RPMI7951 (cell line): ENCODE measurements at places on chromosomes 11 and 22. TPM values are rescaled to one million over a fixed set of nuclear protein-coding genes. Genes with fewer than 3 reads are reported as not detected.

The NAALAD2 gene
- total RNA-seq, result 0.24 and 0.59 TPM in 2 replicates

DNA sequence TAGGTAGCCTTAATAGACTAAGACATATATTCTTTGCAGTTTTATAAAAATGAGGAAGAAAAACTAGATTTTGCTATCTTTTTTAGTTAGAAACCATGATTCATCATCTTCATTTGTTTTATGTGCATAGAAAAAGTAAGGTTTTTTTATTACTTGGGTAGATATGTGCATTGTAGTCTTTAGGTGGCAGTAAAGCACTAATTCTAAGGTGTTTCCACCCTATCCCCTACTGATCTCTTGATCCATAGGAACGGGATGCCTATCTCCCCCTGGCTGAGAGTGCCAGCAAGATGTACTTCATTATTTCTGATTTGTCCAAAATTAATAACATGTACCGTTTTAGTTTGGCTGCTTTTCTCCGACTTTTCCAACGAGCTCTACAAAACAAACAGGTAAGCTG lies 148.1 kb downstream of the DYNC2H1 start:
- peak; percentile 21 for DNase-seq

GRCh38 chr11:1150769-1151365 lies 6.9 kb upstream of the MUC5AC start:
- peak; percentile 59 for DNase-seq

- no peak for DNase-seq
Observed at GRCh38 chr11:12741671-12742216, 67.5 kb downstream of the TEAD1 start.

The CST6 gene
- 0.60 and 1.5 TPM in 2 replicates for total RNA-seq

The OR10D3 gene
- not detected in 2 replicates for total RNA-seq

DNA sequence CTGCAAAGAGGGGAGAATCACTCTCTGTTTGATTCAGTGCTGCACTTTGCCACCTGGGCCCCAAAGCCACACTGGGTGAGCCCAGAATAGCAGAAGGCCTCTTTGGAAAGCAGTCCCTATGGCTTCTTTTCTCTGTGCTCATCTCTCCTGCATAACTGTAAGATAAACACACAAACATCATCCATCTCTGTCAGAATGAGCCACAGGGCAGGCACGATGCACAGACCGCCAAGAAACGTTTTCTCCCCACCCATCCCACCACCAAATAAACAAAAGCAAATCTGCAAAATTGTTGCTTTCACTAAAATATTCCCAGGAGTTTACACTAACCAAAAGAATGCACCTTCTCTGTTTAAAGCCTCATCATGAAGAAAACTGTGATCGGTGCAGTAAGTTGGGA lies 196.4 kb upstream of the POU2AF2 start:
- DNase-seq, result no peak

DNA sequence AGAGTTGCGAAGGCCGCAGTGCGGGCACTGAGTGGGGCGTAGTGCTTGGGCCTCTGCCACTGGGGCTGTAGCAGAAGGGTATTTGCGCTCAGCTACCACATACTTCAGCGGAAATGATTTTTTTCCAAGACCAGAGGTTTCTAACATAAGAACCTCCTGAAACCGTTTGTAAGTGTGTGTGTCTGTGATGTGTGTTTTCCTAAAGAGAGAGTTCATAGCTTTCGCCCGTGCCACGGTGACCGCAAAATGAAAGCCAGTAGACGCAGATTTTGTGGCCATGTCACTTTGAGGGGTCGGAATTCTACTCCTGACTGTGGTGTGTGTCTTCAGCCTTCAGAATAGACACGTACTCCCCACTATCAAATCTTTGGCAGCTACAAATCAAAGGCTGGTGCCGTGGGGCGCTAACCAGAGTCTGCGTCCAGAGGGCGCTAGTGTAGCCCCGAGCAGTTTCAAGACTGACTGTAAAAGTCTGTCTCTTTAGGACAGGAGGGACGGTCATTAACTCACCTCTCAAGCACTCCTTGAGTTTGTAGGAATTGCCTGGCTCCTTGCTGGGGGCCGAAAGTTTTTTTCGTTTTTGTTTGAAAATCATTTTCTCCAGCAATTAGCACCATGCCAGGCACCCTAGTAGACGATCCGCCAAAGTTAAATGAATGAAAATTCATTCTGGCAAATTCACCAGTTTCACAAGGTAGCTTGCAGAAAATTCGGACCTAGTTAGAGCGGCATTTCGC lies 2.5 kb upstream of the CALCA start:
- no peak for DNase-seq

- no peak for DNase-seq
Observed at GRCh38 chr11:119688356-119688755, 40.6 kb downstream of the NECTIN1 start.

- no peak for DNase-seq
Observed at GRCh38 chr11:110582728-110583432, 129.4 kb downstream of the ARHGAP20 start.

The OR8A1 gene
- total RNA-seq, result not detected in 2 replicates

The C11orf65 gene
- total RNA-seq, result 0.10 and 0.24 TPM in 2 replicates

The CSF2RB gene
- total RNA-seq, result not detected in 2 replicates

The MN1 gene
- 1.5 and 1.7 TPM in 2 replicates for total RNA-seq

The TMEM25 gene
- total RNA-seq, result 0.84 and 4.2 TPM in 2 replicates

GRCh38 chr22:42026705-42027104 lies 28.1 kb downstream of the WBP2NL start:
- no peak for DNase-seq

GRCh38 chr11:102850973-102851745 lies 7.8 kb upstream of the MMP3 start:
- peak; percentile 83 for DNase-seq

The EPS8L2 gene
- 3.4 and 5.7 TPM in 2 replicates for total RNA-seq

DNA sequence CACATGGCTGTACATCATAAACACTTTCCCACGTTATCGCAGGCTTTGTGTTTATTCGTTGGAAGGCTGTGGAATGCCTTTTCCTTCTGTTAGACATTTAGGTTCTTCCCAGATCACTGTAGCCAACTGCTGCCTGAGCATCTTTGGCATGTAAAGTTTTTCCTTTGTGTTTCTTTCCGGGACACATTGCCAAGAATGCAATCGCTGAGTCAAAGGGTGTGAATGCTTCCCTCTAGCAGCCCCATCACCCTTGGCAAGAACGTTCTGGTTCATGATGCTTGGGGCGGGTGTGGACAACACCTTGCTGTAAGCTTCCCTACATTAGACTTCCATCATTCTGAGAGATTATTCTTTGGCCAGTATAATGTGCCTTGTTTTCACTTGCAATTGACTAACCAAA lies 136.2 kb downstream of the OSBP2 start:
- peak; percentile 81 for DNase-seq

DNA sequence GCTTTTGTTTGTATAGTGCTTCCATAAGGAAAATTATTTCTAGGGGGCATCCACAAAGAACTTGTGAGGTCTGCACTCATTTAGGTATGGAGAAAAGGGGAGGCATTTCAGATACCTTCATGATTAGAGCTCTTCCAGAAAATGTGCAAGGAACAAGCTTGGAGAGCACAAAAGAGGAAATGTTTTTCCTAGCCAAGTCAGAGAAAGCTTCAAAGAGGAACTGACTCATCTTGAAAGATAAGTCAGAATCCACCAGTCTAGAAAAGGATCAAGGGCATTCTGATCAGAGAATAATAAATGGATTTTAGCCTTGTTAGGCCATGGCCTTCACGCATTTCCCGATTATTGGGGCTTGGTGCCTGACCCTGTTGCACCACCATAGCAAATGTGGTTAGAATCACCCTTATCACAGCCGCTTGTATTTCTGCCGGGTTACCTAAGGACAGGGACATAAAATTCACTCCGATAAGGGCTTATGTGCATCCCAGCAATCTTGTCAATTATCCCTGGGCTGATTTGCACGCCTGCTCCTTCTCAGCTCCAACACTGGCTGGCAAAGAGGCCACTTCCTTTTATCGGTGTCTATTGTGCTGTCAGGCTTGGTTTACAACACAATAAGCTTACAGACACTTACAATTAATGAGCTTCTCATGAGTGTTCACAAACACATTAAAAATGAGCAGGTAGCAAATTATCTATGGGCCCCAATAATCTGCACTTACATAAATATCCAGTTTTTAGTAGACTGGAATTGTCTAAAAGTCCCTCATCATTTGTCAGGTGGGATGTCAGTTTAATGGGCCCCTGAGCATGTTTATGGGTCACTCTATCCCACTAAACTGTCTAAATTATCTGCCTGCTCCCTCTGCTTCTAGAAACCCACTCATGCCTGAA lies 613.5 kb downstream of the SOX6 start:
- no peak for DNase-seq

- no peak for DNase-seq
Observed at GRCh38 chr22:49765091-49765771, 62.4 kb downstream of the BRD1 start.

GRCh38 chr11:101567071-101567470 lies 16.7 kb downstream of the TRPC6 start:
- DNase-seq, result no peak

The TRPM5 gene
- total RNA-seq, result not detected in 2 replicates

DNA sequence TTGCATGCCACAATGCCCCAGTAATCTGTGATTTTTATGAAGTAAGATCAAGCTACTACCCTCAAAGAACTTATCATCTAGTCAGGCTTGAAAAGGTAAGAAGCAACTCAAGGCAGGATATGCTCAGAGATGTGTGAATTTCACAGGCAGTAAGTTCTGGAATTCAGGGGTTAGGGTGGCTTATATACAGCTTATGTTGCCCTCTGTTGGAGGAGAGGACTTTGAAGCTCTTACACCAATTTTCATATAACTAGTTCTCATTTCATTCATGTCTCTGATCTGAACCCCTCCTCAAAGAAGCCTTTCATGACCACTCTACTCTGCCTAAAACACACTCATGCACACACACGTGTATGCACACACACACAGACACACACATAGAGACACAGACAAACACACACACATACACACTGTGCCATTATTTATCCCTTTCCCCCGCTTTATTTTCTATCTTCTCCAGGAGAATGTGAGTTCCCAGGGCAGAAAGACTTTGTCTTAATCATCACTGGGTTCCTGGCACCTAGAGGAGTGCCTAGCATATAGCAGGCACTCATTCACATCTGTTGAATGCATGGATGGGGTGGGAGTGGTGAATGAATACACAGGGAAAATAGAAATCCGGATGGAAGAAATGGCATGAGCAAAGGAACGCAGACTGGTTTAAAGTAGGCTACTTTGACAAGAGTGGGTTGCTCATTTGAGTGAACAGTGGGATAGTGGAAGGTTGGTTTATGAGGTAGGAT lies 220.7 kb upstream of the ZBED5 start:
- no peak for DNase-seq

The LUZP2 gene
- under 0.01 TPM in 1 of 2 replicates, not detected in the other for total RNA-seq

DNA sequence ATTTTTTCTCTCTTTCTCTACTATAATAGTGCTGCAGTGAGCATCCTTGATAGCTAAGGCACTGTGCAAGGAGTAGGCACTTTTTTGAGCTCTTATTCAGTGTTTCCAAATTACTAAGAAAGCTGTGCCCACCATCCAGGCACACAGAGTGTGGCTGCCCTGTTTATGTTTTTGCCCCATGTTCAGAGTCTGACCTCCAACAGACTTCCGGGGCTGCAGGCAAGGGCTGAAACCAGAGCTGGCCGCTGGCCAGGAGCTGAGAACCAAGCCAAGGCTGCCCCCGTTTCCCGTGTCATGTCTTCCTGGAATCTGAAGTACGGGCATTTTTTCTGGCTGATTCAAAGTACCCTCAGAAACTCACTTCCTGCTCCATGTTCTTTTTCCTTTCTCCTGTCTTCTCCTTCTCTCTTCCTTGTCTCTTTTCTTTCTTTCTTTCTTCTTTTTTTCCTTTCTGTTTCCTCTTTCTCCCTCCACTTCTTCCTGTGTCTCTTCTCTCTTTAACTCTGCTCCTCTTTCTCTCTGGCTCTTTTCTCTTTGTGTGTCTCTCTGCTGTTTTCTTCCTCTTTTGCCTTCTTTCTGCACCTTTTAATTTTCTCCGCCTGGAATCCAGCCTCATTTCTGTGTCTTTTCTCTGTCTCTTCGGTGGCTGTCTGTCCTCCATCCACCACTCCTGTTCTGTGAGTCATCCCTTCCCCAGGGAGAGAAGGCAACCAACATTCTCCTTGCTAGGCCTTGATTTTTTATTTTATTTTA lies 17.0 kb upstream of the KCTD14 start:
- peak; percentile 93 for DNase-seq

GRCh38 chr22:28143961-28144745 lies 225.1 kb upstream of the PITPNB start:
- DNase-seq, result no peak

DNA sequence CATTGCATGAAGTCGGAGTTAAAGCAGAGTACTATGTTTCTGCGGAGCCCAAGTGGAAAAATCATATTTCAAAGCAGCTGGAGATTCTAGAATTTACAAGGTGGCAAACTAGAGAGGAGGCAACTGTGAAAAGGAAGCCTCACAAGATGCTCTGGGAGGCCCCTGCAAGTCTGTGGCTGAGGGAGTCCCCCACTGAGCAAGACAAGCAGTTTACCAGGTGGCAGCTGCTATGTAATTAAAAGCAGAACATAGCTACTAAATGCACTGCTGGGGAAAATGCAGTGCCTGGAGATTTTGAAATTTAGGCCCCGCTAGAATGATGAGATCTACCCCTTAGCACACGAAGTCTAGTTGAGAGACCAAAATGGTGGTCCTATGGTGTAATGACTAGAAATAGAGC lies 728.0 kb downstream of the OPCML start:
- no peak for DNase-seq

- DNase-seq, result no peak
Observed at GRCh38 chr11:126416542-126417090, 61.1 kb downstream of the ST3GAL4 start.

- DNase-seq, result no peak
Observed at GRCh38 chr11:11210446-11210845, 142.6 kb downstream of the CSNK2A3 start.

- DNase-seq, result peak; percentile 91
Observed at GRCh38 chr11:69636512-69637197, 4.3 kb upstream of the CCND1 start.

The CD44 gene
- 241 and 316 TPM in 2 replicates for total RNA-seq

The IGF2 gene
- not detected in 2 replicates for total RNA-seq

- peak; percentile 97 for DNase-seq
Observed at GRCh38 chr11:62855571-62856332, 16.4 kb upstream of the WDR74 start.

The TPBGL gene
- total RNA-seq, result not detected in 2 replicates

DNA sequence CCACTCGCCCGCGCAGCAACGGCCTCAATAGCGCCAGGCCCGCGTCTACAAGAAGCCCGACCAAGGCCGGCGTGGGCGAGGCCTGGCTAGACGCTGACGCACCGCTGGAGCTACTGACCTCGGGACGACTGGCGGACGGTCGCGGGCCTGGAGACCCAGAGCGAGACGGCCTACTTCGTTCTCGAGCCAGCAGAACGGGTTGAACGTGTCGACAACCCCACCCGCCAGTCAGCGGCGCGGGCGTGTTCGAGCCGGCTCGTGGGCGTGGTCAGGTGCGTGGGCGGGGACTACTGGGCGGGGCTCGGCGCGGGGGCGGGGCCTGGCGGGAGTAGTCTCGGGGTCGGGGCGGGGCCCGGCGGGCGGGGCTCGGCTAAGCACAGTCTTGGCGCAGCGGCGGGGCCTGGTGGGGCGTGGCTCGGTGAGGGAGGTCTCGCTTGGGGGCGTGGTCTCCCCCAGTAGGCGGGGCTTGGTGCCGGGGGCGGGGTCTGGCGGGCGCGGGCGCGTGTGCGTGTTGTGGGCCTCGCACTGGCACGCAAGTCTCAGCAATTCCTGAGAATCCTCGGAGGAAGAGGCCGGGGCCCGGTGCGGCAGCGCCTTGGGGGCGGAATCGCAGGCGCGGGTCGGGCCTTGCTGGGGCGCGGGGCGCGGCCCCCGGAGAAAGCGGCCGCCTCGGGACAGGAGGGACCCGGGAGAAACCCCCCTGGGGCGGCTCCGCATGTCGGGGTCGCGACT lies at the start of gene RNH1:
Gene RNH1 (minus strand): TSS at position 248 of the 732 bp plus-strand sequence. CDS start 5,080 bp downstream, outside the sequence.
- DNase-seq, result peak; percentile 86

- DNase-seq, result no peak
Observed at GRCh38 chr11:133745791-133746190, 99.5 kb downstream of the SPATA19 start.
